ENCODE measurements at places on chromosomes 2 and 18.

DNA sequence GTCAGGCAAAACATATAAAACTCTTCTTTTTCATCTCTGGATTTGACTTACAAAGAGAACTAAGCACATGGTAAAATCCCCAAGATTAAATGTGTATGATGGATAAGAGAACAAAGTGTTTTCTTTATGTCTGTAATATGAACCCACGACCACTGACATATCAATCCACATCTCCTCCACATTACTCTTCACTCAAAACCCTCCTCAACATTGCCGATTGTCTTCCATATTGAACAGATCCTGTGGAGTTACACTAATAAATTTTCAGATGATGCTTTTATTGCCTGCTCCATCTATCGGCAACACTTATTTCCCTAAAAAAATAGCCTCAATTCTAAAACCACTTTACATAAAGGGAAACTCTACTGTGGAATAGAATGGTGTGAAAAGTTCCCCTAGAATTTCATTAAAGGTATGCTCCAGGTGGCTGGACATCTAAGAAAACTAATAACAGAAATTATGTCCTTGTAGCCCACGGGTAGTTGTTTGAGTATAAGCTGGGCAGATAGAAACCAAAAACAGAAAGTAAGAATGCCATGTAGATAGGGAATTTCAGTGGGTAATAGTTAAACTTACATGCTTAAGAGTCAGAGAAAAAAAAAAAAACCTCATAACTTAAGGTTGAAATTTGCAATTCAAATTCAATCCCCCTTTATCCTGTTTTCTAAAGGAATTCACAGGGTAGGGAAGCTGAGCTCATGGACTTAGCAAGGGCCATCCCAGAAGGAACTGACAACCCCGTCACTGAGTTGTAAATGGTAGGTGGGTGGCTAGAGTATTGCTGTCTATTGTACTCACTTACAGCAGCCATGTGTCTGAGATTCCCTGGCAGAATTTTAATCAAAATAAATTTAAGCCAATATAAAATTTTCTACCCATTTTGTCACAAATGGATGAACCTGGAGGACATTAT is 305.4 kb upstream of the LYPD1 start:
- no peak for DNase-seq

DNA sequence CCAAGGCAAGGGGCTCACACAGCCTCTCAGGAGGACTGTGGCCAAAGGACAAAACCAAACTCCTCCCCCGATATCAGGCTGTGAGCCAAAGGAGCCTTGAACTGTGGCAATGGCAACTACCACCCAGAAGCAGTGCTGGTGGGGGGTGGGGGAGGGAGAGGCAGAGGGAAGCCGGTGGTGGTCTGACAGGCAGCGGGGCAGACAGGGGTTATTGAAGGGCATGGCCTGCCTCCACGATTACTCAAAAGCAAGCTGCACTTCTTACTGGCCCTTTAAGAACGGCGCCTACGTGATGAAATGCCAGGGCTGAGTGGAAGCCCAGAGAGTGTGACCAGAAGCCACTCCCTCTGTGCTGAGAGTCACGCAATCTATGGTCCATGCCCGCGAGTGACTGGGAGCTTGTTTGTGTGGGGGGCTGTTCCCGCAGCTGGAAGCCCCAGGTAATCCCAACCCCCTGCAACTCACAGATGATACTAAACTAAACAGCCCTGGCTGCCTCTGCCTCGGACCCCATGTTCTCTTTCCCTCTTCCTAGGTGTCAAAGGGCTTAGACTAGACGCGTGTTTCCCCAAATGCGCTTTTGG is 128.2 kb upstream of the CXCR4 start:
- DNase-seq: no peak

GRCh38 chr2:84731185-84731584 is 149.7 kb downstream of the TRABD2A start:
- no peak for DNase-seq

- no peak for DNase-seq
Observed at GRCh38 chr2:10030311-10030736, 13.0 kb upstream of the KLF11 start.

GRCh38 chr2:226679389-226680065 is 120.1 kb downstream of the IRS1 start:
- DNase-seq: no peak

Data from hypothalamus (tissue), 51 donors.